ENCODE measurements at places on chromosomes 1 and 21.

DNA sequence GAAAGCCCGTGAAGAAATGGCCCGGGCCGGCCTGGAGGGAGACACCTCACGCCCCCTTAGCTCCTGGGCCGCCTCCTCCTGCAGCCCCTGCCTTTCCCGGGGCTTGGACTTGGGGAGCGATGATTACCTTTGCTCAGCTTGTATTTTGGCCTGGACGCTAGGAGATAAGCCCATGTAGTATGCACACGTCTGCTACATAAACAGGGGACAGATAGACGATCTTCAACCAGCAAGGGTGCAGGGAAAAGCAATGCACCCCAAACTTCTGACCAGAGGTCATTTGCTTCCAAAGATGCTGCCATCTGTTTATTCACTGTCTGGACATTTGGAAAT is 936 bp downstream of the TP73 start:
- DNase-seq, result no peak

GRCh38 chr1:162605225-162605927 is 26.9 kb upstream of the DDR2 start:
- DNase-seq, result no peak

DNA sequence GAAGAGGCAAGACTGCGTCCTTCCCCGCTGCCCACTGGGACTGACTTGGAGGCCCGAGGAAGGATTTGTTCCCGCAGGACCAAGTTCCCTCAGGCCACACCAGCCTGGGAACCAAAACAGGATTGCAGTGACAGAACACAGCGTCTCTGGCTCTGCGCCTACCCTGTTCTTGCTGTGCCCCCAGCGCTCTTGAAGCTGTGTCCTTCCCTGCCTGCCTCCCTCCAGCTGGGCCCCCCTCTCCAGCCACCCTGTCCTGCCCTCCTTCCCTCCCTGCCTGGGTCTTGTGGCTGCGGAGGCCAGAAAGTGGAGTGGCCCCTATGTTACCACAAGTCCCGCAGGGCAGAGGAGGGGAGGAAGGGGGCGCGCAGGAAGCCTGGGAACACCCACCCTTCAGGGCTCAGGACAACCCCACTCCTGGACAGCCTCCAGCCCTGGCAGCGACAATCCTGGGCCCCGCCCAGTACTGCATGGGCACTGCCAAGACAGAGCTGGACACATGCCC is 164.9 kb downstream of the DYRK1A start:
- DNase-seq, result no peak

GRCh38 chr1:223001653-223002634 is 141.1 kb downstream of the TLR5 start:
- DNase-seq, result no peak

- DNase-seq, result no peak
Observed at GRCh38 chr1:55894521-55894920, 679.4 kb upstream of the USP24 start.

DNA sequence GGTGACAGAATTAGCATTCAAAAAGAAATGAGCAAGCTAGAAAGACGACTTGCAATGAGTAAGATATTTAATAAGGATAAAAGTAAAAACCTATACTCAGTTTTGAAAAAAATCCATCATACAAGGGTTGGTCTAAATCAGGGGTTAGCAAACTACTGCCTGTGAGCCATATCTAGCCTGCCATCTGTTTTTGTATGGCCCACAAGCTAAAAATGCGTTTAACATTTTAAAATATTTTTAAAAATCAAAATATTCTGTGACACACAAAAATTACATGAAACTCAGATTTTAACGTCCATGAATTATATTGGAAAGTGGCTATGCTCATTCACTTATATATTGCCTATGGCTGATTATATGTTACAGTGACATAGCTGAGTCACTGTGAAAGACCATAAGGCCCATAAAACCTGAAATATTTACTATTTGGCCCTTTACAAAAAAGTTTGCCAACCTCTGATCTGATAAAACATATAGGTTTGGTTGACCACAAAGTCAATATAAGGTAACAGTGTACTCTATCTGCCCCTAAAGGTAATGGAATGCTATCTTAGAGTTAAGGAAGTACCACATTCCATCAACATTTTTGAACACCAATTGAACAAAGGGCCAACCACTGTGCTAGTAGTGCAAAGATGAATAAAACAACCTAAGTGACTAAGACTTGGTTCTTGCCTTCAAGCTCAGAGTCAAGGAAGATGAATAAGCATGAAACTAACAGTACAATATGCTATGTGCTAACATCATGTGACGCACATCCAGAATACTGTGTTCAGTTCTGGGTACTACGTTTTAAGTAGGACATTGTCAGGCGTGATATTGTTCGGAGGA is 3.2 kb downstream of the IFT25 start:
- DNase-seq, result no peak

DNA sequence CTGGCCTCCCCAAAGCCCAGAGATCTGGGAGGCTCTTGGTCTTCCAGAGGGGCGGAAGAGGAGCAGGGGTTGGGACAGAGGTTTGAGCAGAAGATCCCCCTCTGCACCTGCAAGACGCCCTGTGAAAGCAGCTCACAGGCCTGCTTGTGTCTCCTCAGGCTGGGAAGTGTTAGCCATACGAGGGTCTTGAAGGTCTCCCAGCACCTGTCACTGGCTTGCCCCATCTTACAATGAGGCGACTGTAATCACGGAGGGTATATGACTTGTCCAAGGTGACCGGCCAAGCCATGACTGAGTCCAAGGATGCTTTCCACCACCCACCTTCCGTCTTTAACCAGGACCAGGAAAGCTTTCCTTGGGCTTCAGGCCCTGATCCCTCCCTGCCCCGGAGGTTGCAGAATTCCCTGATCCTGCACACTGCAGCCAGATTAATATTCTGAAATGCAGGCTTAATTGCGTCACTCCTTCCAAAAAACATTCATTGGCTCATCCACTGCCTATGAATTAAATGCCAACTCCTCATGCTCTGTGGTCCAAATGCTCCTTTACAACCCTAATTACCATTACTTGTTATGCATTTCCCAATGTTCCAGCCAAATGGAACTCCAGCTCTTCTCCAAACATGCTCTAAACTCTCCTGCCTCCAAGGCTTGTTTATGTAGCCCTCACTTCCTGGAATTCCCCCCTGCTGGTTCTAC is 64.0 kb downstream of the DDX20 start:
- DNase-seq, result no peak

- DNase-seq, result no peak
Observed at GRCh38 chr1:155093911-155094621, 15.4 kb downstream of the EFNA3 start.
